ENCODE measurements at places on chromosomes 4 and X. TPM values are rescaled to one million over a fixed set of nuclear protein-coding genes. Genes with fewer than 3 reads are reported as not detected.

Gene CTAG1B
- not detected for total RNA-seq

GRCh38 chr4:5924461-5925125 lies 31.7 kb upstream of the CRMP1 start:
- no peak for DNase-seq

DNA sequence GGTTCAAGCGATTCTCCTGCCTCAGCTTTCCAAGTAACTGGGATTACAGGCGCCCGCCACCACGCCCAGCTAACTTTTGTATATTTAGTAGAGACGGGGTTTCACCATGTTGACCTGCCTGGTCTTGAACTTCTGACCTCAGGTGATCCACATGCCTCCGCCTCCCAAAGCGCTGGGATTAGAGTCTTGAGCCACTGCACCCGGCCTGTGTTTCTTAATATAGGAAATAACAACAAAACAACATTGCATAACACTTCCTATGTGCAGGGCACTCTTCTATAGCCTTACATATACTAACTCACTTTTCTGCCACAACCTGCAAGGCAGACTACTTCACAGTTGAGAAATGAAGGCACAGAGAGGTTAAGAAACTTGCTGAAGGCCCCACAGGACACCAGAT lies 12.8 kb upstream of the TMEM131L start:
- no peak for DNase-seq

GRCh38 chrX:114165537-114165936 lies 418.3 kb upstream of the HTR2C start:
- DNase-seq = no peak

DNA sequence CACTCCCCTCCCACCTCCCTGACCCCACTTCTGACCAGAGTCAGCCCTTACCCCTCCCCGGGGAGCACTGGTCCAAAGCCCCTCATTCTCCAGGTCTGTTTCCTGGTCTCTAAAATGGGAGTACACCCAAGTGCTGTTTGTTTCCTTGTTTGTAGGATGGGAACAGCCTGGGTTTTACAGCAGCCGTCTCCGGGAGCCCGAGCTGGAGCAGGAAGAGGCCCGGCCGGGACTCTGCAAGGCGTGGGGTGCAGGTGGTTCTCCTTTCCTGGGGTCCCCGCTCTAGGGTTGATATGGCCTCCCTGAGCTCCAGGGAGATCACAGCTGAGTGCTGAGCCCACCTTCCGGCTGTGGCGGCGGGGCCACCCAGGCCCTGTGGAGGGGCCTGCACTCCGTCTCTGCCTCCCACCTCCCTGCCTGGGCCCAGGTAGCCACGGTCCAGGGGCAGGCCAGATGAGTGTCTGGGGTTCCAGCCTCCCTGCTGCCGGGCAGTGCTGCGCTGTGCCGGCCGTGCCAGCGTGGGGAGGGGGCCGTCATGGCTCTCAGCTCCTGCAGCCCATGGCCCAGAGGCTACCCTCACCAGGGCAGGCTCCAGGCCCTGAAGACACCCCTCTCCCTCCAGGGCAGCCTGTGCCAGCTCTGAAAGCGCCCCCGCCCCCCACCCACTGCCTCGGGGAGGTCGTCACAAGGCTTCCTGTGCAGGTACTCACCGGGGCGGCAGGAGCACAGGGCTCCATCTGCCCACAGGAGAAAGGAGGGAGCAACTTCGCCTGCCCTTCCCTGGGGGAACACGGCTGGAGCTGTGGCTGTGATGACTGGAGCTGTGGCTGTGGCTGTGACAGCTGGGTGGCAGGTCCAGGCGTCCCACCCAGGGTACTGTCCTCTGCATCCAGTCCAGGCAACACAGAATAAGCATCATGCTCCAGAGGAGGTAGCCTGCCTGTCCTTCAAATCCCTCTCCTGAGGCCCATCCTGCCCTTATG lies 98.8 kb downstream of the ADRA2C start:
- no peak for DNase-seq

DNA sequence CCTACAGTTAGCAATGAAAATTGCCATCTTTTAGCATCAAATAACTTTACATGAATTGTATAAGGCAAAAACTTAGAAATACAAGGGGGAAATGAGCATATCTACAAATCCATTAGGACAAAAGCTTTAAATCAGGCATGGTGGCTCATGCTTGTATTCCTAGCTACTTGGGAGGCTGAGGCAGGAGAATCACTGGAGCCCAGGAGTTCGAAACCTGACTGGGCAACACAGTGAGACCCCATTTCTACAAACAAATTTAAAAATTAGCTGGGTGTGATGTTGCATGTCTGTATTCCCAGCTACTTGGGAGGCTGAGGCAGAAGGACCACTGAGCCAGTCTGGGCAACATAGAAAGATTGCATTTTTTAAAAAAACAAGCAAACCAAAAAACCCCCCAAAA lies 61.3 kb downstream of the EIF4E start:
- DNase-seq = no peak

DNA sequence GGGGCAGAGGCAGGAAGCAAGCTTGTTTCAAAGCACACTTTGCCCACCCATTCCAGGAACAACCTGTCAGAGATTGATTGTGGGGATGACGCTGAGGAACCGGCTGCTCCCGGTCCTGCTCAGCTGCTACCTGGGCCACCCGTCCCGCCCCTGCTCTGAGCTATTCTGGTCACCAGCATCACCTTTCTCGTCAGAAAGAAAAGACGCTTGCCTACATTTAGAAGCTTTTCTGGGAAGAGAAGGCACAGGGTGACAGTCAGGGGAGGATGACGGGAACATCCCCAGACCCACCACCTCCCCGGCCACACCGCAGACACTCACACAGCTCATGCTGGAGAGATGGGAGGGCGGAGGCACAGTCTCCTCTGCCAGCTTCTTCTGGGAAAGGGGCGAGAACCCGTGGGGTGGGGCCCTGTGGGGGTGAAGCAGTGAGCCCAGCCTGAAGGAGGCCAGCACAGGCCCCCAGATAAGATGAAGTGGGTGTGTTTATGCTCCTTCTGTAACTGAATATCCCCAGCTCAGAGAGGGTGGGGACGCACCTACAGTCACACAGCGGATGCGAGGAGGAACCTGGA lies 81.8 kb downstream of the CPZ start:
- no peak for DNase-seq

- no peak for DNase-seq
Measured at GRCh38 chr4:17544205-17544604, 29.2 kb downstream of the CLRN2 start.

Data from kidney epithelial cell (primary cell).